ENCODE measurements at places on chromosomes 7 and 10.
A peak's percentile ranks its signal among the peaks of the same experiment; 100 is the strongest.

GRCh38 chr10:1119027-1119426 lies 62.8 kb downstream of the WDR37 start:
- DNase-seq, result no peak

GRCh38 chr10:62907470-62908212 lies 91.5 kb upstream of the EGR2 start:
- DNase-seq, result no peak

- DNase-seq, result no peak
Observed at GRCh38 chr10:51620131-51620530, 79.3 kb downstream of the CSTF2T start.

- DNase-seq, result no peak
Observed at GRCh38 chr10:88958721-88959120, 6.1 kb upstream of the ACTA2 start.

GRCh38 chr10:59668096-59668495 lies 41.6 kb downstream of the SLC16A9 start:
- DNase-seq, result no peak

- no peak for DNase-seq
Observed at GRCh38 chr10:124904796-124905195, 37.1 kb upstream of the ZRANB1 start.

DNA sequence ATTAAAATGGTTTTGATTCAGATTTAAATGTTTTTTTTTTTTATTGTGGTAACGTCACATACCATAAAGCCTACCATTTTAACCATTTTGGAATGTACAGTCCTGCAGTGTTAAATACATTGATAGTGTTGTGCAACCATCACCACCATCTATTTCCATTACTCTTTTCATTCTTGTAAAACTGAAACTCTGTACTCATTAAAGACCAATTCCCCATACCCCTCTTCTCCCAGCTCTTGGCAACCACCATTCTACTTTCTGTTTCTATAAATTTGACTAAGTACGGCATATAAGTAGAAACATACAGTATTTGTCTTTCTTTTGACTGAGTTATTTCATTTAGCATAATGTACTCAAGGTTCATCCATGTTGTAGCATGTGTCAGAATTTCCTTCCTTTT lies 96.2 kb downstream of the EXOC4 start:
- DNase-seq, result no peak

- DNase-seq, result no peak
Observed at GRCh38 chr10:30116041-30116491, 56.7 kb upstream of the JCAD start.

- DNase-seq, result no peak
Observed at GRCh38 chr7:112749775-112750174, 40.4 kb downstream of the TMEM168 start.

GRCh38 chr7:79241288-79242060 lies 212.0 kb downstream of the MAGI2 start:
- no peak for DNase-seq

DNA sequence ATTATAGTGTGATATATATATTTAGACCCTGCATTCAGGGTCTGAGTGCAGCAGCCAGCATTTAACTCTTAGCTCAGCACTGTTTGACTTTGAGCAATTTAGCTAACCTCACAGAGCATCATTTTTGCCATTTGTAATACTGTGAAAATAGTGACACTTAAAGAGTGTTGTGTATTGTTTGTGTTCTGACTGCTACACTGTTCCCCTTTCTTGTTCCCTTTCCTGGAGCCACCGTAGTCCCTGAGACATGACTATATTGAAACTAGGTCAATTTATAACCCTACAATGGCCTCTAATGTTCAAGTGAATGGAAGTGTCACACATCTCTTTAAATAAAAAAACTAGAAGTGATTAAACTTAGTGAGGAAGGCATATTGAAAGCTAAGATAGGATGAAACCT lies 20.3 kb upstream of the CD36 start:
- DNase-seq, result peak; percentile 1

DNA sequence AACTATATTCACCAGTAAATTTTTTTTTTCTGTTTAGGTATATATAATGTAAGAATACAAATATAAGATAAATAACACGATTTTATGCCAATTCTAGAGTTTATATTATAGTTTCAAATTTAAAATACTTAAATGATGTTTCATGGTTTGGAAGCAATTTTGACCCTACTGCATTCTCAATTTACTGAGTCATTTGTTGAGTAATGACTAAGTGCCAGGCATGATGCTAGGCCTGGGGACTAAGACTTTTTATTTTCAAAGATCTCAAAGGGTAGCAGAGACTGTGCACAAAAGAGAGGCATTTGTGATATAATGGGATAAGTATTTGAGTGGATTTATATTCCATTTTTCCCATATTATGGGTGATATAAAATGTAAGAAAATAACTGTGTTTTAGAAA lies 78.9 kb upstream of the SMIM30 start:
- no peak for DNase-seq

DNA sequence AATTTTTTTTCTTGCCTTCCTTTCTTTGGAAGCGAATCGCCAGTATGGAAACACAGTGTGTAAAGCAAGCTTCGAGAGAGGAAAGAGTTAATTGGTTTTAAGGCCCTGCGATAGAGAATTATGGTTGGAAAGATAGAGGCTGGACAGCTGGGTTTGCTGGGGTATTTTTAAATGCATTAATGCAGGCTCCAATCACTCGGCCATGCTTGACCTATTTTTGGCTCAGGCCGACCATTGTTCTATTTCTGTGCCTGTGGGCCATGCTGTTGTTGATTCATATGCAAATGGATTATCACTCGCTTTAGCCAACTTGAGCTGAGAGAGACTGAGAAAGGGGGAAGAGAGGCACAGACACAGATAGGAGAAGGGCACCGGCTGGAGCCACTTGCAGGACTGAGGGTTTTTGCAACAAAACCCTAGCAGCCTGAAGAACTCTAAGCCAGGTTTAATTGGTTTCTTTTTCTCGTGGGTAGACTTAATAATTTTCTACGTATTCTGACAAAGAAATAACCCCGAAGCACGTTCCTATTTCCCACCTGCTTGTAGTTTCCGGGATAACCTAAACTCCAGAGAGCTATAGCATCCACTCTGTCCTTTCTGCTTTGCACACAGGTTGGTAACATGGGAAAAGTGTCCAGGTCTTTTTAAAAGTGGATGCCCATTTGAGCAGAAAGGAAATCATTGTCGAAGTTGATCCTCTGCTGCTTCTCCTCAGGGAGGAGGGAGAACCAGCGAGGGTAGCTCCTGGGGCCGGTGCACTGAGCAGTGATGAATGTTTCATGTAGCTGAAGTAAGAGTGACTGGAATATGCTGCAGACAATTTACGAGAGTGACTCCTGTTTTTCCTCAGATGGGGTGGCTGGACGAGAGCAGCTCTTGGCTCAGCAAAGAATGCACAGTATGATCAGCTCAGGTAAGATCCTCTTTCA lies at the start of gene HDAC9:
TSS of gene HDAC9 (plus strand) at position 338 of the 929 bp plus-strand sequence. CDS start at position 892, 554 bp downstream.
- no peak for DNase-seq

DNA sequence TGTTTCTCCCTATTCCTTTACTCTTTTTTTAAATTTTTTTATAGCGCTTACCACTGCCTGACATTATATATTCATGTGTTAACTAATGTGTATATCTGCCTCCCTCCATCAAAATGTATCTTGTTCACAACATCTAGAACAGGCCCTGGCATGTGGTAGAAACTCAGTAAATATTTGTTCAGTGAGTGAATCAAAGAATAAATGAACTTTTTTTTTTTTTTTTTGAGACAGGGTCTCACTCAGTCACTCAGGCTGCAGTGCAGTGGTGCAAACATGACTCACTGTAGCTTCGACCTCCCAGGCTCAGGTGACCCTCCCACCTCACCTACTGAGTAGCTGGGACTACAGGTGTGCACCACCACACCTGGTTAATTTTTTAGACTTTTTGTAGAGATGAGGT lies 7.5 kb upstream of the CALD1 start:
- DNase-seq, result no peak

DNA sequence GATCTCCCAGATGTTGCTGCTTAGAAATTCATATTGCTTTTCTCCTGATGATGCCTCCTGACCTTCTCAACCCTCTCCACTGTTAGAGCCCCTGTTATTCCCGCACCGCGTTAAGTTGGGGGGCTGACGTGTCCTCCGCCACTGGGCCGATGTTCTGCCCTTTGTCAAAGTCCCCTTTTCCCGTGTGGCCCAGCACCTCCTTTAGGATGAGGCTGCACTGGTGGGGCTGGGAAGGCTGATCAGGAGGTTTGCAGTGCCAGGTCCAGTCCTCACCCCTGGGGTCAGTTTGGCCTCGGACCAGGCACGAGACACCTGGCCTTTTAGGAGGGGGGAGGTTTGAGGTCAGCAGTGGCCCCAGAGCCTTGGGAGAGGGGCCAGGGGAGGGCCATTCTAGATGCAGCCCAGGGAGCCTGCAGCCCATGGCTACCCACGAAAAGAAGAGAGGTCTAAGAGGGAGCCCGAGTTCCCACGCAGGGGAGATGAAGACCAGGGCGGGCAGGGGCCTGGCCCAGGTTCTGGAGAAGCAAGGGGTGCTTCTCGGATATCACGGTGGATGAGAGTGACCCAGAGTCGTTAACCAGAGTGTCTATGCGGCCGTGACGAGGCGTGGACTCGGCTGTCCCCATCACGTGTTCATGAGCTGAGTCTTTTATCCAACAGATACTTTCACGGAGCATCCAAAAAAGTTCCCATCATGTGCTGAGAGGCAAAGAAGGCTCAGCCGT lies 150.4 kb downstream of the DNAJB6 start:
- DNase-seq, result no peak

DNA sequence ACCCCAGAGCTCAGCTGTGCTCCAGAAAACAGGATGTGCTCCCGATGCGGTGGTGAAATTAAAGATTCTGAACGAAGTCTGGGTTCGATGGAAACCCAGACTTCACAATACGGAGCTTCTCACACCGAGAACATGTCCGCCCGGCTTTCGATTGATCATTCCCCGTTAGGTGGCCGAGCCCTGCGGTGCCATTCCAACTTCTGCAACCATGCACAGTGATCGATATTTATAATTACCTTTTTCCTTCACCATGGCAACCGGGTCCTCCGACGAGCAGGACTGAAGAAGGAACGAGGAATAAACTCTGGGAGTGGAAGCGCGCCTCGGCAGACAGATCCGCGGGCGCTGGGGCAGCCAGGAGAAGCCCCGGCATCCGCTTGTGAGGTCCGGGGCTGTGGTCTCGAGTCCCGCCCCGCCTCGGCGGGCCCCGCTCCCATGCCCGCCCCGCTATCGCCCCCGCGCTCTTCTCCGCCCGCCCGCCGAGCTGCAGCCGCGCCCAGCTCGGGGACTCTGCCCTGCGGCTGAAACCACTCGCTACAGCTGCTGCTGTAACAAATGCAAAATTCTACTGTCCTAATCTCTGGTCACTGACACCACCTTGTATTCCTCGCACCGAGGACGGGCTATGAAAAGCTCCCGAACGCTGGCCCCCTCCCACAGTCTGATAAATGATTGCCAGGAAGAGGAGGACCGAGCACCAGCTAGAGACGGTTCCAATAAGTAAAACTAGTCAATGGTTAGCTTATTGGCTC lies 26.2 kb downstream of the ABLIM1 start:
- DNase-seq, result peak; percentile 2

GRCh38 chr10:93434991-93435491 lies 47.1 kb downstream of the MYOF start:
- DNase-seq, result no peak

DNA sequence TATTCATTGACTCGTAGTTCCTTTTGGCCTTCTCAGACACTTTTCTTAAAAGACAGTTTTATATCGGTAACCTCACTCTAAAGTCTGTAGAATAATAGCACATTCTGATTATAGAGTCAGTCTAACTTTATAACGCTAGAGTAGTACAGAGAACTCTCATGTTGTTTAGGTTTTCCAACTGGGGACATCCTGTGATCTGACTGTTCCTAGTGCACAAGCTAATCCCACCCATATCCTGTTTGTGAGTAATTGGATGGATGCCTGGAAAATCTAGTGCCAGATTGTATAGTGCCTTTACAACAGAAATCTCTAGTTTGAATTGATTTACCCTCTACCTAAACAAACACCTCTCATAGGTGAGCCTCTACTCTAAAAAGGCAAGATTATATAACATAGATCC lies 107.4 kb downstream of the ZEB1 start:
- no peak for DNase-seq

DNA sequence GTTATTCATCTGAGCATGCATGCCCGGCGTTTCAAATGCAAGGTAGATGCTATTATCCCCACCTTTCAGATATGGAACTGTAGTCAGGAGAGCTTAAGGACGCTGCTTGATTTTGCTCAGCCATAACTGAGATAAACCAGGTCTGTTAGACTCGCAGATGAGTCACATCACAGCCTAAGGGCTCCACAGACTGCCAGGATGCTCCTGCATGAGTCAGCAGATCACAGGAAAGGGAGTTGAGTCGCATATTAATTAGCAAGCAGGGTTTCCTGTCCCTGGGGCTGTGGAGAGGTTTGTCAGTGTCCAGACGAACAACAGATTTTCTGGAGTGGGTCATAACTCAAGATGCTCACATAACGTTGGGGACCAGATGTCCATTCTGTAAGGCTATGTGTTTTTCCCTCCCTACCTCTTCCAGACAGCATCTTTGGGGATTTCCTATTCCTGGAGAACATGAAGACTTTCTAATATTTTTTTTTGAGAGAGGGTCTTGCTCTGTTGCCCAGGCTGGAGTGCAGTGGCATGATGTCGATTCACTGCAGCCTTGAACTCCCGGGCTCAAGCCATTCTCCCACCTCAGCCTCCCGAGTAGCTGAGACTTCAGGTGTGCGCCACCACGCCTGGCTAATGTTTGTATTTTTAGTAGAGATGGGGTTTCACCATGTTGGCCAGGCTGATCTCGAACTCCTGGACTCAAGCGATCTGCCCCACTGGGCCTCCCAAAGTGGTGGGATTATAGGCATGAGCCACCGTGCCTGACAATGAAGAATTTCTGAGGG lies 36.7 kb downstream of the PFKFB3 start:
- peak; percentile 40 for DNase-seq

- no peak for DNase-seq
Observed at GRCh38 chr7:31494421-31494820, 19.5 kb upstream of the ITPRID1 start.

DNA sequence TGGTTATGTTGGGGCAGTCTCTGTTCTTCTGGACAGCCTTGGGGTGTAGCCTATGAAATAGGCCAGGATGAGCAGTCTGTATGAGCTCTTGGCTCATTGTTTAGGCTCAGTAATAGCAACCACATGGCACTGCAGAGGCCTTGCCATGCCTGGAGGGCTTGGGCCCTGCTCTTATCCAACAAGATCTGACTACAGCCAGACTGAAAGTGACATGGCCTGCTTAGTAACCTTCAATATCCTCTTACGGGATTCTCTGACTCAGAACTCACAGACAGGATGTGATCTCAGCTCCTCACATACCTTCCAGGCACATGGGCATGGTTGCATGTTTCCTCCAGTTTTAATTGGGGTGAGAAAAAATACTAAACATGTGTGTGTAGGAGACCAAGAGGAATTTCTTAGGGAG lies 289.3 kb downstream of the PTEN start:
- DNase-seq, result peak; percentile 31

DNA sequence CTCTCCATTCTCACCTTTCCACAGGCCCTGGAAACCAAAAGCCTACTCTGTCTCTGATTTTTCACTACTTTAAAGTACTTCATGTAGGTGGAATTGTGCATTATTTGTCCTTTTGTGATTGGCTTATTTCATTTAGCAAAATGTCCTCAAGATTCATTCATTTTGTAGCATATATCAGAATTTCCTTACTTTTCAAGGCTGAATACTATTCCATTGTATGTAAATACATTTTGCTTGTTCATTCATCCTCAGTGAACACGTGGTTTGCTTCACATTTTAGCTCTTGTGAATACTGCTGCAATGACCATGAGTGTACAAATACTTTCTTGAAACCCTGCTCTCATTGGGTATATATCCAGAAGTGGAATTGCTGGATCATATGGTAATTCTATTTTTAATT lies 8.8 kb downstream of the C1GALT1 start:
- DNase-seq, result no peak

GRCh38 chr7:134254311-134254710 lies 62.4 kb downstream of the SLC35B4 start:
- DNase-seq, result no peak

All from CD4-positive, alpha-beta T cell treated with Interleukin-21 for 1 hour (primary cell).